Thoracic aorta (tissue), 2 donors: ENCODE measurements at places on chromosomes 4 and X. TPM values are rescaled to one million over a fixed set of nuclear protein-coding genes. Genes with fewer than 3 reads are reported as not detected.

SASH3 gene
- 16.2 TPM for total RNA-seq

SSX2B gene
- total RNA-seq: not detected

NUDT11 gene
- 5.0 TPM for total RNA-seq

PAGE4 gene
- not detected for total RNA-seq

CYBB gene
- total RNA-seq: 38.7 TPM

LIN54 gene
- 10.3 TPM for total RNA-seq

VCX gene
- not detected for total RNA-seq

ADH1A gene
- total RNA-seq: not detected

USP51 gene
- total RNA-seq: 7.0 TPM

CXorf49 gene
- total RNA-seq: not detected

HSFX2 gene
- total RNA-seq: 0.54 TPM

PPEF1 gene
- not detected for total RNA-seq

CLDN2 gene
- not detected for total RNA-seq

- DNase-seq: no peak
These were observed 282.9 kb downstream of the USP46 start for GRCh38 chr4:52376132-52376704.

GRCh38 chr4:185112104-185112503, 31.0 kb upstream of the SLC25A4 start:
- peak; percentile 45 for DNase-seq

- no peak for DNase-seq
These were observed 154.5 kb downstream of the PARM1 start for GRCh38 chr4:75087416-75087815.

DNA sequence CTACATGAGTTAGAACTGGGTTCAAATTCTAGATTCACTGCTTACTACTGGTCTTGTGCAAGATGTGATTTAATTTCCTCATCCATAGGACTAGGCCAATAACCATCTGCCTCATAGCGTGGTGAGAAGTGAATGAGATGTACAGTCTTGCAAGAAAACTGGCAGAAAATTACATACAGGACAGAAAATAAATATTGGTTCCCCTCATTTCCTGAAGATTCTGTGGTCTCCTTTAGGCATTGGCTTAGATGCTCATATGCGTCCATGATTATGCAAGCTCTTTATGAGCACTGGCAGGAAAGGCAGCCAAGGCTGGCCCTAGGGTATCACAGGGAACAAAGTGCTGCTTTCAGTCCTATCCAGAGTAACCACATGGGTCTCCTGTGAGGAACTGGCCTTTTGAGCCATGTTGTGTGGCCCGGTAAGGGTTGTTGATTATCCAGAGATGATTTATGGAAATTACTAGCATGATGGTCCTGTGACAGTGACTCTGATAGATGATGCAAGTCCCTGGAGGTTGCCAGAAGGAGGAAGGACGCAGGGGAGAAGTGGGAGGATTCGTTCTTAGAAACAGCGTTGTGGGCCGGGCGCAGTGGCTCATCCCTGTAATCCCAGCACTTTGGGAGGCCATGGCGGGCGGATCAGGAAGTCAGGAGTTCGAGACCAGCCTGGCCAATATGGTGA, 9.9 kb upstream of the MOB1B start:
- no peak for DNase-seq

GRCh38 chrX:72381439-72382201, 75.9 kb upstream of the CITED1 start:
- DNase-seq: no peak

DNA sequence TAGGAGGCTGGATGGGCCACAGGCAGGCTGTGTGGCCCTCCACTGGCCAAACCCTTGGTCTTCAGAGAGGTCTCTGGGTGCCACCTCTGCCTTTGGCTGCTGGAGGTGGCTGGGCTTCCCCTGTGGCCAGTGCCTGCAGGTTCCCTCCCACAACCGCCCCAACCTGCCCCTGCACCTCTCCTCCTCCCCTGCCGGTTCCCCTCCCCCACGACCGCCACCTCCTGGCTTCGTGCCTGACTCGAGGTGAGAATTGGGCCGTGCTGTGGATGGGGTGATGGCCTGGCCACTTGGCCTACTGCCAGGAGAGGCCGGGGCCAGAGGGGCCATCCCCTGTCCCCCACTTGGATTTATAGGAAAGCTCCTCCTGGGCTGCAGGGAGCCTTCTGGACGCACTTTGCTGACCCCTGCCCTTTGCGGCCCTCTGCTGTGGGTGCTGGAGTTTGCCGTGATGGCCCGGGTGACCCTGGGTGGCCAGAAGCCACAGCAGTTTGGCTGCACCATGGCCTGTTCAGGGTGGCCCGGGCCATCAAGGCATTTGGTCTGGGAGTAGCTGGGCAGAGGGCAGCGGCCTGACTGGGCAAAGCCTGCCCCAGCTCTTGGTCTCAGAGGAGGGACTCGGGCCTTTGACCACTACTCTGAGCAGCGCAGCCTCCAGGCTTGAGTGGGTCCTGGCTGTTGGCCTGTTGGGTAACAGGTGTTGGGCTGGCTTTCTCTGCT, 3.8 kb downstream of the NAT8L start:
- DNase-seq: no peak

- DNase-seq: no peak
These were observed 510.0 kb downstream of the NLGN4X start for GRCh38 chrX:5718651-5719050.

- no peak for DNase-seq
These were observed 65.0 kb downstream of the CPZ start for GRCh38 chr4:8657381-8658088.

DNA sequence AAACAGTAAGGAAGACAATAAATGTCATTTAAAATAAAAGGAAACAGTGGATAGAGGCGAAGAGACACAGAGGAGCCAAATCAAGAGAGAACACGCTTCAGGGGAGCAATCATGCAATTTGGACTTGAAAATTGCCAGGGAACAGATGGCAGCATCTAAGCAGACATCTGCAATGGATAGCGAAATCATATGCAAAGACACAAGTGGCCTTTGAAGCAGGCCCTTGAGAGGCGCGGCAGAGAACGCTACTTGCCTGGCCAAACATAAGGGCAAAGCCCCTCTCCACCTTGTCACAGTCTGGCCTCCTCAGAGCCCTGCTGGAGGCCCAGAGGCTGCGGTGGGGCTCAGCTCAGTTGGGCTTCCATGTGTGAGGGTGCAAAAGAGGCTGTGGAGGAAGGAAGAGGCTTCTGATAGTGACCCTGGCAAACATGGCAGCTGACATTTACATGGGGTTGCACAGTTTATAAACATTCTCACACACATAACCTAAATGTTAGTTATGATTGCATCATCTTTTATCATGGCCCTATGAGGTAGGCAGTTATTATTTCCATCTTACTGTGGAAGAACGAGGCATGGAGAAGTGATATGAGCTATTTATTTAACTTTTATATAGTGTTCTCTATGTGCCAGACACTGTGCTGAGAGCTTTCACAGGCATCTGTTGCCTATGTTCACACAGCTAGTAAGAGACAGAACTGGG, 18.3 kb downstream of the ADGRG4 start:
- no peak for DNase-seq

GRCh38 chr4:164906368-164906767, 29.4 kb downstream of the APELA start:
- DNase-seq: no peak

DNA sequence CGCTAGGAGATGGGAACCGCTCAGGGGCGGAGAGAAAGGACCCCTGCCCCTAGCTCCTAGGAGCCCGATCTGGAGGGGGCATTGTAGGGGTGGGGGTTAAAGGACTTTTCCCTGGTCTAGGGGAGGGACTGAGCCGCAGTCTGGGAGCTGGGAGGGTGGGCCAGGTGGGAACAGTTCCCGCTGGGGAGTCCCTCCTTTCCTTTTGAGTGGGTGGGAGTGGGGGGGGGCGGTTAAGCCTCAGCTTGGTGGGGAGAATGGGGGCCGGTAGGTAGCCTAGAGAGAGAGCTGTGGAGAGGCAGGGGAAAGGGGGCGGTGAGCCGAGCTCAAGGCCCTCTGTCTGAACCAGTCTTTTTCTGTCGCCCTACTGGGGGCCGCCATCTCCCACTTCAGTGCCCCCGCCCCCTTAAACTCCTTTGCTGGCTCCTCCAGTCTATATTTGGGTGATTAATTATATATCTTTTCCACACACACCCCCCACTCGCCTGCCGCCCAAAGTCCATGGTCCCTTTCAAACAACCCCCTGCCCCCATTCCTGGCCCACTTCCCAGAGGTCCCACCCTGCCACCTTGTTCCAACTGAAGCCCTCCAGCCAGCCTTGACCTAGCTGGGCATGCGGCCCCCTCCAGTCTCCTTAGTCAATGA, 822 bp downstream of the ZNF275 start:
- no peak for DNase-seq

GRCh38 chr4:122534776-122535175, 78.3 kb upstream of the IL2 start:
- DNase-seq: no peak

DNA sequence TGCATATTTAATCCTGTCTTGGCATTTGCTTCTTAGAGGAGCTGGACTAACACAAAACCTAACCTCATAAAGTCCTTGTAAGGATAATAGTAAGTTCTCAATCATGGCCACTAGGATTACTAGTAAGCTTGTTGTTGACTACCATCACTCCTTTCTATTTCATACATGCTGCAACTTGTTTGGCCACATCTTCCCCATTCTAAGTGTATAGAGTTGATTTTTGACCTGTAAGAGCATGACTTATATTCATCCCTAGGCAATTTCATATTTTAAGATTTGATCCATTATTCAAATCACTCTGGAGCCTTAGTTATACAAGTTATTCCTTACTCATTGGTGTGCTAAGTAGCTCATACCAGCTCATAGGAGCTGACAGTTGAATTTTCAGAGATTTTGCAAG, 109.4 kb downstream of the EFHC2 start:
- DNase-seq: no peak

DNA sequence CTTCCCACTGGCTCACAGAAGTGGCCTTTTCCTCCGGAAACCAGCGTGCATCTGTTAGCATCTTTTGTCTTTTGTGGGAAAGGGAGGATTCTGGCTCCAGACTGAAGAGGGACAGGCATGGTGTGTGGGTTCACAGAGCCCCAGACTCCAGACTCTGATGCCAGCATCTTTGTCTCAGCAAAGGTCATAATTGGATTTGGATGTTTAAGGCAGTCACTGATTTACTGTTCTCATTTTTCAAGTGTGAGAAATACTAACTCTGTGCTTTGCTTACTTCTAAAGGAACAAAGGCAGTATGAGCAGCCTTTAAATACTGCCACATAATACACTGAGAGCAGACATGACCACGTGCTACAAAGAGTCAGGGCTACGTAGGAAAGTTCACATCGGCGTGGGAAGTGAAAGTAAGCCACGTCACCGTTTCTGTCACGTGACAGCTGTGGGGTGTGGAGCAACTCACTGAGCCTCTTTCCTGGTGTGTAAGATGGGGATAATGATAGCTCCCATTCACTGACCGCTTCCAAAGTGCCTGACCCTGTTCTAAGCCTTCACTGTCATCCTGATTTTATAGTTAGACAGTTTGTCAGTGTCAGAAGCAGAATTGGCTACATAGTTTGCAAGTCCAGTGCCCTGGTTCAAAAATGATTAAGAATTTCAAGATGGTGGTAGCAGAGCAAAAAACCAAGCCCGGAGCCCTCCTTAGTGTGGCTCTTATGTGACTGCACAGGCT, 24.8 kb upstream of the TMSB4X start:
- DNase-seq: peak; percentile 54

GRCh38 chr4:78056265-78057129, 626 bp upstream of the FRAS1 start:
- DNase-seq: peak; percentile 43

DNA sequence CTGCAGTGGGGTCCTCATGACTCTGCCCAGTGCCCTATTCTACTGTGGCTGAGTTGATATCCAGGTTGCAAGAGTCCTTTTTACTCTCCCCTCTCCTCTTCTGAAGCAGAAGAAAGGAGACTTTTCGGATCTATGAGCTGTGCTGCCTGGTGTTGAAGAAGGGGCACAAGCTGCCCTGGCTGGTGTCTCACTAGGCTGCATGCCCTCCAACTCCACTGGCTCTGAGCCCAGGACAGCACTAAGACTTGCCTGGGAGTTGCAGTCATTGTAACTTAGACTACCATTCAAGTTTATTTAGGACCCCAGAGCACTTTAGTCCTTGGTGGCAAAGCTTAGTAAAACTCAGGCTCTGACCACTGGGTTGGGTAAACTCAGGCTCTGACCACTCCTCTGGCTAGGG, 89.4 kb downstream of the GABRB1 start:
- no peak for DNase-seq

DNA sequence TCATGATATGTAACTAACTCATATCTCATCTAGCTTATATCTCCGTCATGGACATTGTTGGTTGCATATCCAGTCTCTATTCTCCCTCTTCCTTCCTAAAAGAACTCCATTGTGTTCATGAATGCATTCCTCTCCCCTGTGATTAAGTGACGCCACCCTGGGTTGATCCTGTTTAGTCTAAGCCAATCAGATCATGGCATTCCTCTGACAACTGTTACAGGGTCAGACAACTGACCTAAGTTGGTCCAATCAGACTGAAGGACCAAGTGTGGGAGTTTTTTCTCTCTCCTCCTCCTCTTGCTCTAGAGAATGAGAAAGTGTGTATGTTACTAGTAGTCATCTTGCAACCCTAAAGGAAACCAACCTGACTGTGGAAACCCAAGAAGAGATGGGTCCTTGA, 3.6 kb downstream of the APOO start:
- no peak for DNase-seq

GRCh38 chrX:54494989-54495813, 833 bp downstream of the FGD1 start:
- DNase-seq: no peak

- DNase-seq: no peak
These were observed 1.0 kb upstream of the GRPEL1 start for GRCh38 chr4:7068883-7069282.

- DNase-seq: no peak
These were observed 56.4 kb downstream of the MAML3 start for GRCh38 chr4:140097572-140097971.

- no peak for DNase-seq
These were observed 176.4 kb downstream of the BMPR1B start for GRCh38 chr4:94934201-94934600.

- DNase-seq: no peak
These were observed 69.9 kb upstream of the FBXW7 start for GRCh38 chr4:152605641-152606335.

- DNase-seq: no peak
These were observed 602.9 kb upstream of the HTR2C start for GRCh38 chrX:113980953-113981352.

GRCh38 chr4:182491719-182492118, 248.5 kb downstream of the TENM3 start:
- DNase-seq: no peak

DNA sequence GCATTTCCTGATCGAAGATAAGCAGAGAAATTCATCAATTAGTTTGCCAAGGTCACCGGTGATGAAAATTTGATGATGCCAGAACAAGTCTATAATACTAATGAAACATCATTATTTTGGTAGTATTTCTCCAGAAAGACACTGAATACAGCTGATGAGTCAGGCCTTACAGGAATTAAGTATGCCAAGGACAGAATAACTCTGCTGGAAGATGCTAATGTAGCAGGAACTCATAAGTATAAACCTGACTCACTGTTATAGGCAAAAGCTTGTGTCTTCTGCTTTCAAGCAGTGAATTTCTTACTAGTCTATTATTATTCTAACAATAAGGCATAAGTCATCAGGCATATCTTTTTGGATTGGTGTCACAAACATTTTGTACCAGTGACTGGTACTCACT, 1825.1 kb upstream of the IGFBP7 start:
- no peak for DNase-seq

GRCh38 chrX:46185923-46186810, 359.1 kb downstream of the ZNF674 start:
- DNase-seq: no peak

GRCh38 chrX:153819384-153820040, 10.8 kb downstream of the PDZD4 start:
- DNase-seq: no peak

GRCh38 chrX:30283456-30284200, 25.6 kb downstream of the NR0B1 start:
- no peak for DNase-seq
